ENCODE measurements at places on chromosomes 12 and 14.

GRCh38 chr12:52690351-52691075, 10.3 kb upstream of the KRT1 start:
- no peak for DNase-seq

DNA sequence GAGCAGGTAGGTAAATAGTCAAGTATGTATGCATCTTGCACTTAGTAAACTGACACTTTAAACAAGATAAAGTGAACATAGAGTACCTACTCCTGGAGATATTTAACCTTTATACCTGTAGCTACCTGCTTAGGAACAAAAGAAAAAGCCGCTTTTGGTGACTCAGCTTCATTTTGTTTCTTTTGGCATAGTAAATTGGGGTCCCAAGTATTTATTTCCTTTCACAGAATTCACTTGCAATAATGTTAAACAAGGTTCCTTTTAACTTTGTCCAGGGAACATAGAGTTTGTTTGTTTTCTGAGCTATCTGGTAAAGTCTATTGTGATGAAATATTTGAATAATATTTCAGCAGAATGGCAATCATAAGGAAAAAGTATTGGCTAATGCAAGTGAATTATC, 20.0 kb downstream of the SLCO1B3 start:
- no peak for DNase-seq

DNA sequence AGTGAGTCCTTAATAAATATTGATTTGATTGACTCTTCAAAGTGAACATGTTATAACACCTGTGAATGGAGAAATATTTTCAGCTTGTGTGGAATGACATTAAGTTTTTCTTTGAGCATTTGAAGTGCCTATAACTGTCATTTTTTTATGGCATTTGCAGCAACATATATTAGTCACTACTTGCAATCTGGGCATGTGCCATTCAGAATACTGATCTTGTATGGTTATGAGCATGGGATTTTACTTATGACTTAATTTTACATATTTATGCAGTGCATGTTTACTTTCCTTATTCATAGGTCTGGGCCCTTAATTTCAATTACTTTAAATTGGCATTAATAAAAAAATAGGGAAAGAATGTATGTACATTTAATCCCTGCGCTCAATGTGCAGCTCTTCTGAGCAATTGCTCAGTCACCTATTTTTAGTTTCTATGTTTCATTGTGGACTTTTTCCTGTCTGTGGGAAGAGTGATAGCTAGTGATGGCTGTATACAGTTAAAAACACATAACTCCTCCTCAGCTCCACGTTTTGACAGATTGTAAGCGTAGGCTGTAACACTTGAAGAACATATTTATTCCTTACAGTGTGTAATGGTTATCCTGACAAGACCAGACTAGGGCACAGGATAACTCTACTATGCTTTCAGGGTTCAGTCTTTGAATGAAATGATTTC, 339.6 kb downstream of the SNAPC1 start:
- DNase-seq = no peak

DNA sequence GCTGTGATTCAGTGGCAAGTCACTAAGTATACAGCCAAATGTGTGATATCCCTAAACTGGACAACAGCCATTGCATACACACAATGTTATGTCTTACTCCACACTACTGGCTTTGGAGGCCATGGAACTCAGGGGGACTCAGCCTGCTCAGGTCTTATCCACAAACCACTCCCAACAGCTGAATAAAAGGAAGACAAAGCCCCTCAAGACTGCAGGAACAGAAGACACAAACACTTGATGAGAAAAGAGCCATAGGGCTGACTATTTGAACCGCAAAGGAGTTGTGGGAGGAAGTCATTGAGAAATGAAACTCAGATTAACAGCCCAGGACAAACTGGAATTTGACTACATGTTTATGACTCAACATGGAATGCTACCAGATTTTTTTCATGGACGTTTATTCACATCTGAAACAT, 40.9 kb downstream of the PTGER2 start:
- DNase-seq = no peak

DNA sequence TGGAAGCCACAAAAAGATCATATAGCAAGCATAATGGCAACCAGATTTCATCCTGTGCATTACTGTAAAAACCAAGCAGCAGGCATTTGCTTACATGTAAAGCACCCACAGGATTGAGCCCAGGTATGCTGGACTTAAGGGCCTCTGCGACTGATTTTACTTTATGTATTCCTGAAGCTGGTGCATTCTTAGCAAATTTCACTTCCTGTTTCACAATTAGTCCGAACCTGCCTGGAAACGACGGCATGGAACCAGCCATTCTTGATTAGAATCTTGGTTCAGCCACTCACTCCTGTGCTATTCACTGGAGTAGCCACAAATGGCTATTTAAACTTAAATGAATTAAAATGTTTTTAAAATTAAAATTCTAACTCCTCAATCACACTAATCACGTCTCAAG, 239.2 kb downstream of the NUAK1 start:
- DNase-seq = no peak

GRCh38 chr12:10341892-10342509, 34.3 kb downstream of the KLRD1 start:
- DNase-seq = no peak

DNA sequence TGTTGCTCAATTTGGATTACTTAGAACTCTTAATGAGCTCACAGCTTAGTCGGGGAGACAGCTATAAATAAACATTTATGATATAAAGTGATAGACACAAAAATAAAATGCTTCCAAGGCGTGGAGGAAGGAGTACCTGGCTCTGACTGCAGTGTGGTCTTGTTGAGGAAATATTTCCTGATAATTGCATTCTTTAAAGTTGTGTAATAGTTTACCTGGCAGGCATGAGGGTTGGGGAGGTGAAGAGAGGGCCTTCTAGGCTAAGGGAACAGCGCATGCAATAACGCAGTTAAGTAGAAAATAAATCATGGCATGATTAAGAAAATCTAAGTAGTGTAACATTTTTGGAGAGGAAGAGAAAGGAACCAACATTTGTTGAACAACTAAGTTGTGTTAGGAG, 260.5 kb upstream of the ATP2B1 start:
- no peak for DNase-seq

DNA sequence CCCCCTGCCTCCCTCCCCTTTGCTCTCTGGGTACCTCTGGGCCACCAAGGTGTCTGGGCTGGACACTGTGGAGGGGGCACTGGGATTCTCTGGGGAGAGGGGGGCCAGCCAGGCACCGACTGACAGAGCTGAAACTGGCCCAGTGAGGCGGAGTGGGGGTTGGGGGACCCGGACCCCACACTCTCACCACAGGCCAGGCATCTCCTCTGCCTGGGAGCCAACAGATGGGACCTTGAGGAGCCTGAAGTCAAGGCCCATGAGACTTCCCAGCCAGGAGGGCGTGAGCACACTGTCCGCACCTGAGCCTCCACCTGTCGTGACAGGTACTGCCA, 39.8 kb upstream of the PPP1R13B start:
- no peak for DNase-seq

GRCh38 chr12:73210548-73211204, 938.5 kb downstream of the TRHDE start:
- no peak for DNase-seq

DNA sequence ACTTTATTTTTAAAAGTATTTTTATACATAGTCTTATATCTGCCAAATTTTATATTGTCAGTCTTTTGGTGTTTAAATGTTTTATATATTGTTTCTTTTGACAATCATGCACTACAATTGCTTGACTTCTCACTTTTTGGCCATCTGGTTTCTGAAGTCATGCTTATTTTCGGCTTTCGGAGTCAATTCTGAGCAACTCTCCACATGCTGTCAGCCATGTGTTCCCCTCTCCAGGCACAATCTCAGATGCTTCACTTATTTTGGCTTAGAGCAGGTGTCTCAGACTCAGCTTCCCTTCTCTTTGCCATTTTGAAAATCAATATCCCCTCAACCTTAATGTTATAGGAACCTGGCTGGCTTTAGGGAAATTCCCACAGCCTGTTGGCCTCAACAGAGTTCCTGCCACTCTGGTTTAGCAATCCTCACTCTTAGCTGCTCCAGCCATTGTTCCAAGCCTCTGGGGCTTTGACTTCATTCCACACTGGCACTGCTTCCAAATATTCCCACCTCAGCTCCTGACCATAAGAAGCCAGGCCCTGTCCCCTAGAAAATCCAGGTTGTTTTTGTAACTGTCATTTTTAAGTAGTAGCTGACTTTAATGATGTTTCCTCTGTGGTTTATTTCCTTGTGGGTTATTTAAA, 125.5 kb upstream of the FAR2 start:
- DNase-seq = no peak

GRCh38 chr12:113221997-113222729, 899 bp downstream of the TPCN1 start:
- DNase-seq = no peak

- no peak for DNase-seq
Measured at GRCh38 chr12:75581515-75581914, 70.1 kb upstream of the KRR1 start.

GRCh38 chr14:71733210-71733883, 198.9 kb upstream of the RGS6 start:
- DNase-seq = no peak

GRCh38 chr12:131848753-131849152, 20.6 kb downstream of the MMP17 start:
- no peak for DNase-seq

- no peak for DNase-seq
Measured at GRCh38 chr12:89895591-89895990, 187.0 kb upstream of the ATP2B1 start.

DNA sequence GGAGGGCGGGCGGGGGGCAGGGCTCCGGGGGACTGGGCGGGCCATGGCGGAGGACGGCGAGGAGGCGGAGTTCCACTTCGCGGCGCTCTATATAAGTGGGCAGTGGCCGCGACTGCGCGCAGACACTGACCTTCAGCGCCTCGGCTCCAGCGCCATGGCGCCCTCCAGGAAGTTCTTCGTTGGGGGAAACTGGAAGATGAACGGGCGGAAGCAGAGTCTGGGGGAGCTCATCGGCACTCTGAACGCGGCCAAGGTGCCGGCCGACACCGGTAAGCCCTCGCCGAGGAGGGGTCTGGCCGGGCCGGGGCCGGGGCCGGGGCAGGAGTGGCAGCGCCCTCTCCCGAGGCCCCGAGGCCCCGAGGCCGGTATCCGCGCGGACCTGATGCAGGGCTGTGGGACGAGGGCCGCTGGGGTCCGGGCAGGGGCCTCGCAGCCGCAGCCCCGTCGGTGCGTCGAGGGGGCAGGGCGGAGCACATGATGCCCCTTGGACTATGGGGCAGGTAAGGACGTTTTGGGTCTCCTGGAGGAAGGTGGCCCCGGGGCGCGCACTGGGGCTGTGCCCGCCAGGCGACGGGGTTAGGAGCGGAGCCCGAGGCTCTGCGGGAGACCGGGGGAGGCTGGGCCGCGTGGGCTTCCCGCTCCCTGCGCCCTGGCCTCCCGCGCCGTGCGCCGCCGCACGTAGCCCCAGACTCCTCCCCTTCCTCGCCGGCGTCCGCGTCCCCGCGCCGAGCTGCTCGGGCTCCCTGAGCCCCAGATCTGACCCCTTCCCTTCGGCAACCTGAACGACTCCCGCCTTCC, at the start of gene TPI1:
TPI1 (plus strand) TSS at position 119 of the 798 bp plus-strand sequence; CDS start at position 155, 36 bp downstream.
- DNase-seq = peak; percentile 74

- no peak for DNase-seq
Measured at GRCh38 chr12:26277506-26278246, 82.3 kb downstream of the SSPN start.

GRCh38 chr12:6215120-6215807, 15.1 kb downstream of the CD9 start:
- no peak for DNase-seq

DNA sequence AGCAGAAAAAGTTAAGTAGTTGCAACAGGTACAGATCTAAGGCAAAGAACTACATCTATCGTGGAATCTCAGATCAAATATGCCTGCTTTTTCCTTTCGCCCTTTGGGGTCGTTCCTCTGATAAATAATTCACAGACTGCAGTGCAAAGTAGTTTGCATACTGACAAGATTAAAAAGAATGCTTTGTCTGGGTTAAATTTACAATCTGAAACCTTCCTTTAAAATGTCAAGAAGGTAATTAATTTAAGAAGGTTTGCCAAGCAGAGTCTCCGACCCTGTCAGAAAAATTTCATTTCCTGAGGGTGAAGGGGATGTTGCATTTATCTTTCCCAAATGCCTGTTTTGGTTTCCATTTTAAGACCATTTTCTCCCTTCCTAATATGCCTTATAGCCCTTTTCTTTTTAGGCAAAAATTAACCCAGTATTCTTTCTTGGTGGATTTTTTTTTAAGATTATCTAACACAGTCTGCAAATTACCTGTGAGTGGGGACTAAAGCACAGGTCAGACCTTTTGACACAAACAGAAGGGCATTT, 406.9 kb downstream of the LRIG3 start:
- DNase-seq = no peak

DNA sequence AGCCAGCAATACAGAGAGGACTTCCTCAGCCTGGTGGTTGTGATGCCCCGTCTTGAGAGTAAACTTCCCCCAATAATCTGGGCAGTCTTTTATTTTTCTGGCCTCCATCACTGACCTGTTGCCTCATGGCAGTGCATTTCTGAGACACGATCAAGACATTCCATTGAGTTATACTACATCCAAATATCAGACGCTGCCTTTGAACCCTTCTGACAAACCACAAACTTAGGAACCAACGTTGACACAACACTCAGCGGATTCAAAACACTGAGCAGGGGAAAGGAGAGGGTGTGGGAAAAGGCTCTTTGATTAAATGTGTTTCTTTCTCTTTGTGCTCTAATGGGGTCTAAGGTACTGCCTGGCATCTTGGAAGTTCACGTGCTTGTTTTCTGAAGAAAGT, 100.7 kb upstream of the TBX5 start:
- no peak for DNase-seq

DNA sequence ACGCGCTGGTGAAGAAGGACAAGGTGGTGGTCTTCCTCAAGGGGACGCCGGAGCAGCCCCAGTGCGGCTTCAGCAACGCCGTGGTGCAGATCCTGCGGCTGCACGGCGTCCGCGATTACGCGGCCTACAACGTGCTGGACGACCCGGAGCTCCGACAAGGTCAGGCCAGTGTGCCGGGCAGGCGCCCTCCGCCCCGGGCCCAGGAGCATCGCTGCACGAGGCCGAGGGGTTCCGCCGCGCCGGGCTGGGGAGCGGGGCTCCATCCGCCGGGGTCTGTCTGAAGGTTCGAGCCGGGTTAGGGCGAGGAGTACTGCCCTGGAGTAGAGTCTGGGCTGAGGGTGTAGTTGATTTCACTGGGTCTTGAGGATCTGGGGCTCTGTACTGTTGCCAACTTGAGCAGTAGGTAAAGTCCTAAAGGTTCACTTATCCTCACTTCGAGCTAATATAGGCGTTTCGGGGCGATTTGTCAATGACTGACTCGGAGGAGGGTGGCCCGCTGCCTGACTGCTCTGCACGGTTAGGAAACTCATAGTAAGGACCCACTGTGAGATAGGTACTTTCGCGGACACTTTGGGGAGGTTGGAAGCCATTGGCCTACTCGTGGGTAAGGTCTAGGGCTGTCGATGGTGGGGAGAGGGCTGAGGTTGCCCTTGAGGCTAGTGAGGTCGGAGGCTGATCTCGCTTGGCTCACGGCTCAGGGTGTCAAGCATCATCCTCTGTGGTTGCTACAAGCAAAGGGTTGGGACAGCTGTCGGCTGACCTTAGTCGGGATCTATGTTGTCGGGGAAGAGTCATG, 574 bp downstream of the GLRX5 start:
- no peak for DNase-seq

Measured in T-helper 9 cell (primary cell).